NCI-H2171 treated with DMSO at 0.1 percent for 48 hours (cell line): ENCODE measurements at places on chromosomes 3 and 15.

GRCh38 chr3:113753376-113753985 is 6.6 kb downstream of the ATP6V1A start:
- no peak for DNase-seq

DNA sequence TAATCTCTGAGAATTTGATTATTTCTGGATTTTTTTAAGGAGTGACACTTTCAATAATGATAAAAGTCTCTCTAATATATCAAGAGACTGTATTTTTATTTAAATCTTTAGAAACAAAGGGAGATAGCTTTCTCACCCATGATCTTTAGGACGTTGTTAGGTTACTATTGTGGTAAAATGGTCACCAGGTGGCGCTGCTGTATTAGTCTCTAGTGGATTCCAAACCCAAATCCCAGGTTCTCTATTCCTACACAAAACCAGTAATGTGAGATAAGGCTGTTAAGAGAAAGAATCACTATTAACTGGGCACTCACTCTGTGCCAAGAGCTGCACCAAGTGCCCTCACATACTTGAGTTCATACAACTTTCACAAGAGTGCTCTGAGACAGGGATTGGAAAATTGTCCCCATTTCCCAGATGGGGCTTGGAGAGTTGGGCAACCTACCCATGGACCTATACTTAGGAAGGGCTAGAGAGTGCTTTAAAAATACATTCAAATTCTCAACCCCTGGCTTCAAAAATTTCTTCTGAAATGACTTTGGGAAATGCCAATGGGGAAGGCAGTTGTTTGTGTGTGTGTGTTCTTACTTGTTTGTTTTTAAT is 593.4 kb upstream of the TGFBR2 start:
- DNase-seq: peak; percentile 43

DNA sequence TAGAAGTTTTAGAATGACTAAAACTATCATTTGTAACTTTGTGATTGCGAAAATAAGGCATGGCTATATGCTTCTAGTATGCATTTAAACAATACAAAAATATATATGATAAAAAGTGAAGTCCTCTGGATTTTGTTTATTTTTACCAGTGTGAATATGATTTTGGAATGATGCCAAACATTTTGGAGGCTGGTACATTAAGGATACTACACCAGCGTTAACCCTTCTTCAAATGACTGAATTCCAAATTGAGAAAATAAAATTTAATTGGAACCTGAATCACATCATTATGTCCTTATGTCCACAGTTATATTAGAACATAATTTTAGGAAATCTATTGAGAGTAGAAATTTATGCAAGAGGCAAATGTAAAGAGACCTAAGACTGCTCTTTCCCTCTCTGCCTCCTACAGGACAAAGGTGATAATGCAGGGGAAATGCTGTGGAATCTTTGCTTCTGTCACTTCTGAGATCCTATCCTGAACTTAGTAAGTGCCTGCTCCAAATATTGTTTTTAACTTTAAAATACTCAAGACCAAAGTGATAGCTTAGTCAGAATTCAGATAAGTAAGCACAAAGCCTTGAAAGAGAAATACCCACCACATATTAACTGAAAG is 121.1 kb upstream of the NANOGP8 start:
- DNase-seq: no peak

DNA sequence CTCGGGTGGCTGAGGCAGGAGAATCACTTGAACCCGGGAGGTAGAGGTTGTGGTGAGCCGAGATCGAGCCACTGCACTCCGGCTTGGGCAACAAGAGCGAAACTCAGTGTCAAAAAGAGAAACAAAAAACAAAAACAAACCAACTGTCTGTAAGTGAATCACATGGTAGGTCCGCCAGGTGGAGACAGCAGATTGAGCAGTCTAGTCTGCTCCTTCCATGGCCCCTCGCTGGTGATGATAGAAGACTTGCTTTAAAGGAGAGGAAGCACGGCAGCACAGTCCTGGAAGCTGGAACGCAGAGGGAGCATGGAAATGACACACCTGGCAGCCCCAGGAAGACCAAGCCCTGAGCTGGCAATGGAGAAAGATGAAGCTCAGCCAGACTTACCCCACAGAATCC is 31.4 kb upstream of the MGLL start:
- DNase-seq: peak; percentile 24

DNA sequence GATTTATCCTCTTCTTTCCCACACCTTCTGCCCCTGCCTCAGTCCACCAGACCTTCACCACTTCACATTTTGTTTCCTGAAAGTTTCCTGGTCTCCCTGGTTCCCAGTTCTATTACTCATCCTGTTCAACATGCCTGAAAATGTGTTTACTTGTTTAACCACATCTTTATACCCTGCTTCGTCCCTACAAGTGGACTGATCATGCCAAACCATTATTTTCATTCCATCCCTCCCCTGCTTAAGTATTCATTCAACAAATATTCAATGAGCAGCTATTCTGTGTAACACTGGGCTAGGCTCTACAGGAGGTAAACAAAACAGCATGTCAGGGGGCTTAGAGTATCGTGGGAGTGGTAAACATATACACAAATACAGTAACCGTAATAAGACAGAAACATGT is 5.5 kb downstream of the MYO5A start:
- DNase-seq: no peak

- DNase-seq: no peak
These were observed 110.4 kb downstream of the FILIP1L start for GRCh38 chr3:100003609-100004503.

DNA sequence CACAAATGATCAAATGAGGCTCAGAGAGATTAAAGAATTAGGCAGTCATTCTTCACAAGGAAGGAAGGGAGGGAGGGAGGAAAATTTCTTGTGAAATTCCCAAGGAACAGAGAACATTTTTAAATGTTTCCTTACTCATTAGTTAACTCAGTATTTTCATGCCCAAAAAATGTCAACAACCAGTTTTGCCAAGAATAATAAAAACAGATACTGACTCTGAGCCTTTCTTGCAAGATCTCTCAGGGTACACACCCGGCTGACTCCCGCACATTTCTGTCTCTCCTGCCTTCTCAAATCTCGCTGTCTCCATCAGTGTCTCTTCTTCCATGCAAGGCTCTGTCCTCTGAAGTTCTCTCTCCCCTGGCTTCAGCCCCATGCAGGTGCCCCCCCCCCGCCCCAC is 265.9 kb downstream of the TJP1 start:
- DNase-seq: no peak

GRCh38 chr3:127053026-127053425 is 70.1 kb downstream of the PLXNA1 start:
- no peak for DNase-seq

GRCh38 chr15:83430441-83430840 is 16.7 kb upstream of the SH3GL3 start:
- DNase-seq: no peak

- DNase-seq: no peak
These were observed 40.5 kb downstream of the PTPRG start for GRCh38 chr3:61601831-61602230.
